ENCODE measurements at places on chromosomes 13 and 19.

- DNase-seq = no peak
Observed at GRCh38 chr13:107563099-107563925, 652.0 kb downstream of the LIG4 start.

GRCh38 chr13:104984296-104984818, 1551.1 kb downstream of the EFNB2 start:
- DNase-seq = no peak

DNA sequence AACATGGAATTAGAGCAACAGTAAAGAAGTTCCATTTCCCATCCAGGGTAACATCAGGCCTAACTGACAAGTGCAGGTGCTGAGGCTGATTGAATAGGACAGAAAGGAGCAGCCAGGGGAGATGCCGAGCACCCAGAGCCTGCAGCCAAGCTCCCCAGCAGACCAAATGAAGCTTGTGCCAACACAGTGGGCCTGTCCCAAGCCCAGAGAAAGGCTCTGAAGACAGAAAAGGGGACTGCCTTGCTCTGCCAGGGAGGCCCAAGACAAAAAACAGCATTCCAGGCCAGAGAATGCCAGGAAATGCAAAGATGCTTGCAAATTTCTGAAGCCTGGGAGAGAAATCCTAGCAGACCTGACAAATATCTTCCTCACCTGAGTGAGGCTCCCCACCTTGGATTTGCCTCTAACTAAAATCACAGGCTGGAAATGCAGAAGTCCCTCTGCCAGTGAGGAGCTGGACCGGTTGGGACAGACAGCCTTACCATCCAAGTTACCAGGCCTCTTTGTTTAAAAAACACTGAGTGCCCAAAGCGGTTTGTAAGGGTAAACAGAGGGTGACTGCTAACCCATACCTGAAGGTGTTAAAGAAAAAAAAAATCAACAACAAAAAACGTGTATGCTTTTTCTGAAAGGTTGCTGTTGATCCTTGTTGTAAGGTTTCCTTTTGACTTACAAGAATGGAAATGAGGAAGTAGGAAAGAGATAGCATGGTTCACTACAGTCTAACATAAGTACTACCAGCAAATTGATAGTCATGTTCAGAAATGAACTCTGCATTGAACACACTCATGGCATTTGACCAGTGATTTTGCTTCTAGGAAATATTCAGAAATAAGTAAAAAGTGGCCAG, 11.8 kb upstream of the HMGB1 start:
- no peak for DNase-seq

DNA sequence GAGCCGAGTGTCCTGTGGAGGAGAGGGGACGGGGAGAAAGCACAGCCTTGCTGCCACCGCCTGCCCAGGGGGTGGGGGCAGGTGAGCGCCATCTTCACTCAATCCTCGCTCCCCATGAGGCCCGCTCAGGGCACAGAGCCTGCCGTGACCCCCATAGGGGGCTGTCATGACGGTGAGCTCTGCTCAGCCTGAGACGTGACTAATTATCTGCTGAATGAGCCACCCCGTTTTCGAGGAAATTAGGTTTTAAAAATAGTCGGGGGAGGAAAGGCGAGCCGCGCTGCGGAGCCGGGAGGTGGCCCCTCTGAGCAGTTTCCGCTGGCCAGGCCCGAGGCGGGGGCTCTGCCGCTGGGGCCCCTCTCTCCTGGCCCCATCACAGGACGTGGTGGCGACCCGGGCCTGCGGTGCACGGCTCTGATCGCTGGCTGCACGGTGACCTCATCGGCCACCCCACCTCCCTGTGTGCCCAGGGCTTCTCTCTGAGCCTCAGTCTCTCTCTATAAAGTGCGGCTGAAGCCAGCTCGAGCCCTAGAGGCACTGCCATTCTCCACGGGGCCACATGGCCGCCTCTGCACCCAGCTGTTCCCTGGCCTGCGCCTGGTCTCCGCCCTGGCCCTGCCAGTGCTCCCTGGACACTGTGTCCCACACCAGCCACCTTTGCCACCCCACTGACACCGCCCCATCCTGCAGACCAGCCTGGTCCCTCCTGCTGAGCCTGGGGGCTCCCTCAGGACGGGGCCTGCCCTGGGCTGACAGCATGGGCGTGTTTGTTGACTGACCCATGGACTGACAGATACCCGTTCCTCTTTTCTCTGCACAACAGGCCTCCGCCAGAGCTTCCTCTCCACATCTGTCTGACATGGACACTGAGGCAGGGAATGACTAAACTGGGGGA, 28.3 kb downstream of the PIP5K1C start:
- DNase-seq = no peak

- no peak for DNase-seq
Observed at GRCh38 chr13:57286511-57287098, 119.6 kb downstream of the PRR20E start.

DNA sequence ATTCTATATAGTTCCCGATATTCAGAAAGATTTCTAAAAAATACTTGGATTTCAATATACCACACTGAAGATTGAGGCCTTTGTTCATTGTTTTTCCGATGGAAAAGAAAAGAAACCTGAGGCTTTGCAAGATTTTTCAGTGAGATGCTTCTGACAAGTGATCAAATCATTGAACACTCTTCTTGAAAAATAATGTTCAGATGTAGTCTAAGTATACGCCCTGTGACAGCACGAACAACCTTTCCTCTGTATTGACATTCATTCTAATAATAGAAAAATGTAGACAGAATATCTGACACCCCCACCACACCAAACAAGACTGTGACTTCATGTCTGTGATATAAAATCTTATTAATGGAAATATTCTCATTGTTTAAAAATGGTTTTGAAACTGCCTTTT, 650.7 kb upstream of the KLHL1 start:
- no peak for DNase-seq

- no peak for DNase-seq
Observed at GRCh38 chr13:47474839-47475238, 526.2 kb downstream of the SUCLA2 start.

GRCh38 chr19:16206637-16207036, 8.9 kb downstream of the AP1M1 start:
- DNase-seq = no peak

- DNase-seq = no peak
Observed at GRCh38 chr19:48480558-48481500, 11.7 kb downstream of the CYTH2 start.

DNA sequence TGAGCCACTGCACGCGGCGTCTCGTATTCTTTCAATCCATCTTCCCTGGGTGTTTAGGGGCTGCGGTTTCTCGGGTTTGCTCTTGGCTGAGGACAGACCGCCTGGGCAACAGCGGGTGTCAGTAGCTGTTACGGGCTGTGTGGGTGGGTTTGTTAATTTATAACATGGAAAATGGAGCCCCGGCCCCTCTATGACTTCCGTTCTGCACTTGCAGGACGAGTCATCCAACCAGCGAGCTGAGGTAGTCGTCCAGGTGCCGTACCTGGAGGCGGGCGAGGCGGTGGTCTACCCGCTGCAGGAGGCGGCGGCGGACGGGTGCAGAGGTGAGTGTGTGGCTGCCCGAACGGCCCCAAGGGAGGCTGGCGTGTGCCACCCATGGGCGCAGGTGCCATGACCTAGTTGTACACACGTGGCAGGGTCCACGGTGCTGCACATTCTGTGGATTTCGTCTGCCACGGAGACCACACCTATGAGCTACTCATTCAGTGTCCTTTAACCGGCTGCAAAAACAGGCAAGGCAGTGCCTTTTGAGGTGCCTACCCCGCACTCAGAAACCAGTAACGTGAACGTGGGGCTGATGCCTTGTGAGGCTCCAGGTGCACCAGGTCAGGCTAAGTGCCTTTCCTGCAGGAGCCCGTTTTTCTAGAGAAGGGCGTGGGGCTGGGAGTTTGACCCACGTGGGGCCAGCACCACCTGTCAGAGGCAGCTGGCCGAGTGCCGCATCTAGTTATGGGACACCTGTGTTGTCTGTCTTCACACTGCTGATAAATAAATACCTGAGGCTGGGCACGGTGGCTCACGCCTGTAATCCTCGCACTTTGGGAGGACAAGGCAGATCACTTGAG, 10.9 kb downstream of the POLR2E start:
- no peak for DNase-seq

DNA sequence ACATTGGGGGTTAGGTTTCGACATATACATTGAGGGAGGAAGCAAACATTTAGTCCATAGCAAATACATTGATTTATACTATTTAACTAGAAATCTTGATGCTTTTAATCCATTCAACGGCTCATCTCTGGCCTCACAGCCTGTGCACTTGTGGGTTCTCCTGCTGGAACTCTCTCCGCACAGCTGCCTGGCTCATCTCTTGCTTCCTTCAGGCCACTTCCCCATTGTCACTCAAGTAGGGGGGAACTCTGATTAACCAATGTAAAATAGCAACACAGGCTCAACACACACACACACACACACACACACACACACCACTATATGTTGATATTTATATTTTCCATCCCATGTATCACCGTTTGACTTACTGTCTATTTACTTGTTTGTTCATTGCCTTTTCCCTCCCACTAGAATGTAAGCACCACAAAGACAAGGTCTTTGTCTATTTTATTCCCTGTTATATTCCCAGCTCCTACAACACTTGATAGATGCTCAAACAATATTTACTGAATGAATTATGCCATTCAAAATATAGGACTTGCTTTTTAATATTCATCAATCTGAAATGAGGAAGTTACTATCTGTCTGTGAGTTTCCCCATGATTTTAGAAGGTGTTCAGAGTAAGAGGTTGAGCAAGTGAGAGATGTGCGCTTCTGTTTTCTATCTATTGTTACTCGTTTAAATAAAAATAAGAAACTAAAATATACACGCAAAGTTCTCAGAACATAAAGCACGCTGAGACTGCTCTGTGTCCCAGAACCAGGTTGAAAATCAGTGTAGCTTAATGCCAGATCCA, 29.8 kb upstream of the PABPC3 start:
- DNase-seq = no peak

GRCh38 chr19:51016798-51017683, 2.5 kb downstream of the KLK10 start:
- no peak for DNase-seq

- no peak for DNase-seq
Observed at GRCh38 chr19:46283771-46284170, 13.1 kb upstream of the HIF3A start.

DNA sequence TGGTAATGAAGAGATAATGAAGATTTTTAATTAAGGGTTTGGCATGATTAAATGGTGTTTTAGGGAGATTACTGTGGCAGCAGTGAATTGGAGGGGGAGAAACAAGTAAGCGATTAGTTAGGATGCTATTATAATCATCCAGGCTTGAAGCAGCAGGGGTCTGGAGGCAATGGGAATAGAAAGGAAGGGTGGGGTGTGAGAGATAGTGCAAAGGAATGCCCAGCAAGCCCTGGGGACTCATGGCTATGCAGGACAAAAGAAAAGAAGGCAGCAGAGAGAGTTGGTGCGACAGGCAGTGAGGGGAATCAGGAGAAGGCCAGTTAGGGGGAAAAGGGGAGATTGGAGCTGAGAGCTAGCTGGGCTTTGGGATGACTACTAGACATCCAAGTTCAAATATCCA, 34.5 kb downstream of the SOX21 start:
- DNase-seq = no peak
